ENCODE measurements at places on chromosomes 7 and 10.

- no peak for DNase-seq
These were observed 240.6 kb downstream of the VTI1A start for GRCh38 chr10:112687647-112688046.

DNA sequence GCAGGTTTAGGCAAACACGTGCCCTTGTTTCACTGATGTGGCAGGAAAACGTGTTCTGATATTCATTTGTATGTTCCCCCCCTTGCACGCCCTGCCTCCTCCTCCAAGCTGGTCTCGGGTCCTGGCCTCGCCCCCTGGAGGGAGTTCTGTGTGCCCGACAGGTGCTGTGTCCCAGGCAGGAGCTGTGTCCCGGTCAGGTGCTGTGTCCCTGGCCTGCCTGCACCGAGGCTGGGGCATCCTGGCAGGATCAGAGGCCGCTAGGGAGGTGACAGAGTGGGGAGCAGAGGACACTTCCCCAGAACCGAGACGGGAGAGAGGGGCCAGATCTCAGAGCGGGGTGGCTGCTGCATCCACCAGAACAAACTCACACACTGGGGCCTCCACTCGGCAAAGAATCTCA lies 45.3 kb downstream of the PRKAG2 start:
- DNase-seq = no peak

- no peak for DNase-seq
These were observed 31.2 kb upstream of the UTF1 start for GRCh38 chr10:133198621-133199487.

- DNase-seq = no peak
These were observed 143.1 kb downstream of the ELAPOR2 start for GRCh38 chr7:86916277-86916825.

DNA sequence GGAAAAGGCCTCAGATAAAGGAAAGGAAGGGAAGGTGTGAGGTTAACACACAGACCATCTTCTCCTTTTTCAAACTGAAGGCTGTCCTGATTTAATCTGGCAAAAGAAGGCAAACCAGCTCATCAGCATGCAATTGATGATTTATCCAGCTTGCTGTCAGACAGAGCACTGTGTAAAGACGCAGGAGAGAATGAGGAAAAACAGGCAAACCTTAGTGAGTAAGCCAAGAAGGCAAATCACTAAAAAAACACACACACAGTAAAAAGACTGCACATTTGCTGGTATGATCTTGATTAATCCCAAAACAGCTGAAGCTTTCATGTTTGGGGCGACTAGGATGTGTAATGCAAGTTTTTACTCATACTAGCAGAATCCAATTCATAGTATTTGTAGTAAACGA lies 65.8 kb upstream of the SKAP2 start:
- no peak for DNase-seq

GRCh38 chr10:96473866-96474265 lies 39.9 kb downstream of the TLL2 start:
- no peak for DNase-seq

- DNase-seq = no peak
These were observed 121.1 kb downstream of the MALRD1 start for GRCh38 chr10:19169684-19170083.

Data from SHP77 treated with DMSO at 0.1 percent for 48 hours (cell line).